Stimulated activated CD8-positive, alpha-beta memory T cell treated with anti-CD3 and anti-CD28 coated beads, Interleukin-2, amount 100 ng/mL, for 1 hour (primary cell): ENCODE measurements at places on chromosomes 5 and 9.

DNA sequence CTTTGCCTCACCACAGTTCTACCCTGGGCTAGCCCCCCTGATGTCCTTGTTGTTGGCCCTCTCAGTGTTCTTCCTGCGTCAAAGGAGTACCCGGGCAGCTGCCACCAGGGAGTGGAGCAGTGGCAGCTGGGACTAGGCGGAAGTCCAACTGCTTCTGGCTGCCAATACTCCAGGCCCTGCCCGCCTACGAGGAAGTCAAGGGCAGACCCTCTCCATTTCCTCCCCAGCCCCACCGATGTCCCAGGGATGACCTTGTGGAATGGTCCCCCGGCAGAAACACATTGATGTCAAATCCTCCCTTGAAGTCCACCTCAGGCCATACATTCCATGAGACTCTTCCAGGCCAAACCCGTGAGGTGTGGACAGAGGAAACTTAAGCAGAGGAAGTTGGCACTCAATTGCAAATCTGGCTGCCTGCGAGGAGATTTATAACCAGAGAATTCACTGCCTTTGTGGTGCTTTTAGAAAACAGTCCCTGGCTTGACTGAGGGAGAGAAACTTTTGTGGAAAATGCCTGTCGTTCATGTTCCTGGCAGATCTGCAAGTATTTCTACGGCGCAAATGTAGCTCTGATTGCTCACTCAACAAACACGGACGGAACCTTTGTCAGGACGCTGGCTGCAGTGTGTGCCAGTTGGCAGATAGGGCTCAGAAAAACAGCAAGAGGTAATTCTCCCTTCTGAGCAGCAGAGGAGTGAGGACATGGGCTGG is 339.7 kb downstream of the RAB3C start:
- no peak for DNase-seq

- no peak for DNase-seq
Measured at GRCh38 chr9:135073741-135074305, 13.6 kb upstream of the OLFM1 start.

GRCh38 chr5:98258939-98259338 is 514.5 kb upstream of the RGMB start:
- no peak for DNase-seq

- DNase-seq, result peak; percentile 33
Measured at GRCh38 chr9:133403766-133404453, 13.9 kb downstream of the REXO4 start.

- no peak for DNase-seq
Measured at GRCh38 chr9:4515958-4516375, 25.7 kb downstream of the SLC1A1 start.

DNA sequence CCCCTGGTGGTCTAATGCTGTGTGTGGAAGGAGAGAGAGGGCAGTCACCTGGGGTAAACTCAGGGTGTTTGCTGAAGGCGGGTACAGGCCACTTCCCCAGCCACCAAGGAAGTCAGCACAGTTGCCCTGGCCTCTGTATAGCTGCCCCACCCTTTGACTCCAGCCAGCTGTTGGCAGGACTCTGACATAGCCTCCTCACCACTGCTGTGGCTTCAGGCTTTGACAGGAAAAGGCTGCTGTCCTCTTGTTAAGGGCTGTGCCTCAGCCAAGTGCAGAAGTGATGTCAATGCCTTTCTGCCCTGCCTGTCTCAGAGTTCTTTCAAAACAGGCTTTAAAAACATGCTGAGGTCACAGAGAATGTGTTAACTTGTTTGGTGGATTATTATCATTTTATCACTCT is 487.2 kb upstream of the KLF4 start:
- DNase-seq, result no peak
